ENCODE measurements at places on chromosomes 4 and X.

DNA sequence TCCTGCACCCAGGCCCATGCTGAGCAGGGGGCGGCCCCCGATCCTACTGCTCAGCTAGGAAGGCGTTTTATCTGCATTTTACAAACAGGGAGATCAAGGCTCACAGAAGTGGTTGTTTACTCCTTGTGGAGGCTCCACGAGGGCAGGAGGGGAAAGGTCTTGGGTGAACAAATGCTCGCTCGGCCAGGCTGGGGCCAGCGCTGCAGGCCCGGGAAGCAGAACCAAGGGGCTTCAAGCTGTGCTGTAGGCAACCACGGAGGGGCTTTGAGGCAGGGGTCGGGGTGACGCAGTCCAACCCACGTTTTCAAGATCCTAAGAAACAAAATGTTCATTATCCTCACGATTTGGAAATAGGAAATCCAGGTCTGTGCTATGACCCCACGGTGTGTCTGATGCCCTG, 125.8 kb downstream of the HMX1 start:
- no peak for DNase-seq

DNA sequence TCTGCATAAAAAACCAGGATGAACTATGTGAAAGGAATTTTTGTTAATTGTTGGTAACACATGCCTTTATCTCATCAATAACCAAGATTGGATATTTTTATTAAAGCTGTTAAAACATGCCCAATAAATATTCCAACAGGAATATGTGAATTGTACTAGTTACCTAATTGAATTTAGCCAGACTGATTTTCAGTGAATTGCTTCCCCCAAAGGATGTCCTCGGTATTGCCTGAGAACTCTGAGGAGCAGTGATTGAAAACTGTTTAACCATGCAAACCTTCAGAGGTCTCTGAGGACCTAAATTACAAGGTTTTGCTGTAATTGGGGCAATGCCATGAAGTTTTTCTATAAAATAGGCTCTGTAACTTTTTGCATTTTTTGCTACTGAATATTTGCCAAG, 66.6 kb downstream of the BLTP1 start:
- no peak for DNase-seq

- DNase-seq: no peak
Observed at GRCh38 chr4:84799318-84799717, 167.2 kb downstream of the WDFY3 start.

- no peak for DNase-seq
Observed at GRCh38 chrX:16739574-16739973, 20.2 kb downstream of the SYAP1 start.

DNA sequence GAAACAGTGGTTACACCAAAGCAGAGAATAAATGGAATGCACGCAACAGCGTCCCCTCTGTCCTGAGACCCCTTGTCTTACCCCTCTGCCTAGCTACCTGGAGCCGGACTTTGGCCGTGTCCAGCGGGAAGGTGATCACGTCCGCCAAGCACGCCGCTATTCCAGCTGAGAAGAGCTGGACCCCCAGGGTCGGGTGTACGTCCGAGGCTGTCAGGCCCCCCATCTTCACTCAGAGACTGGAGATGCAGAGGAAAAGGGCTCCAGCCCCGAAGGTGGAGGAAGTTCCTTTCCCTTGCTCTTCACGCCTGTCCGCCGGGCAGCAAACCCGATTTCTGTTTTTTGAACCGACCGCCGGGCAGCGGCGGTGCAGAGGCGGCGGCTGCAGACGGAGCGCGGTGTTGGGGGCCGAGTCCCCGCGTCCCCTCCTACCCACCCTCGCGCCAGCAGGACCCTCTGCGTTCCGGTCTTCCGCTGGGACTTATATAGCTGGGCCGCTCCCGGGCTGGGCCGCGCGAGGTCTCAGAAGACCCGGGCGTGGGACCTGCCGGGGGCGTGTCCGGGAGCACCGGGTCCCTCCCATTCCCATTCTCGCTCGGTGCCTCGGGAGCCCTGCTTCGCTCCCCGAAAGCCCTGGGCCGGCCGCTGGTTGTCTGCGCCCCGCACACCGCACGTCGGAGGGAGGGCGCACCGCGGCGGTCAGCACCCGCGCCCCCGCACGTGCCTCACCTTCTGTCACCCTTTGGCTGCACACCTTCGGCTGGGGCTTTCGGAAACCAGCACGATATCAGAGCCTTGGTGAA, at the start of gene UCP1:
UCP1 (minus strand) TSS at position 455 of the 800 bp plus-strand sequence; CDS start at position 223, 232 bp downstream.
- no peak for DNase-seq

Data from hematopoietic multipotent progenitor cell (in vitro differentiated cells).